Adipocyte (in vitro differentiated cells): ENCODE measurements at places on chromosomes 5 and 9.

- DNase-seq, result no peak
These were observed 89.0 kb downstream of the DCP2 start for GRCh38 chr5:113065626-113066025.

DNA sequence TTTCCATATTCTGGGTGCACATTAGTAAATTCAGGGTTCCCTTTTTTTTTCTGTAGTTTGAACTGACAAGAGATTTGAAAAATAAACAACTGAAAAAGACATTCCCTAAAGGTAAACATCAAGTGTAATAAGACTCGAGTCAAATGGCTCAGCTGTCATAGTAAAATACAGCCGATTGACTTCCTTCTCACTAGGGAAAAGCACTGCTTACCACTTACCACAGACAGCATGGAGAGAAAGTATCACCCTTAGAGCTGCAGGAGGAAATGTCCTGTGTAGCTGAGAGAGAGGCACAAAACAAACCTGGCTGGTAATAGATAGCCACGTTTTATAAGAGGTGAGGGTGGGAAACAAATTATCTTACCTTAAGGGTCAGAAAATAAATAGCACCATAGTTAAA lies 12.1 kb upstream of the DMAC1 start:
- DNase-seq, result no peak

DNA sequence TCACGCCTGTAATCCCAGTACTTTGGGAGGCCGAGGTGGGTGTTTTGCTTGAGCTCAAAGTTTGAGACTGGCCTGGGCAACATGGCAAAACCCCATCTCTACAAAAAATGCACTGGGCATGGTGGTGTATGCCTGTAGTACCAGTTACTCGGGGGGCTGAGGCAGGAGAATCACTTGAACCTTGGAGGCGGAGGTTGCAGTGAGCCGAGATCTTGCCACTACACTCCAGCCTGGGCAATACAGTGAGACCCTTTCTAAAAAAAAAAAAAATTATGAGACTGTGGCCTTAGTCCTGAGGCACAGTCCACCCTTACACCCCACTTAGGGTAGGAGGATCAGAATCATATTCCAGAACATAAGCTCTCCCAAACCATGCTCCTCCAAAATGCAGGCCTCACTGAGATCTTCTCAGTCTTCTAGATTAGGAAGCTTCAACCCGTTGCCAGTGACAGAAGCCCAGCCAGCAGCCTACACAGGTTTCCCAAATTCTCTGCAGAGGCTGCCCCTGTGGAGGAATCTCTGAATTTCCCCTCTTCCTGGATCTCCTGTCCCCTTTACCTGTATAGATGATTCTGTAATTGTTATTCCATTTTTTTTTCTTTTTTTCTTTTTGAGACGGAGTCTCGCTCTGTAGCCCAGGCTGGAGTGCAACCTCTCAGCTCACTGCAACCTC lies 77.3 kb downstream of the BASP1 start:
- no peak for DNase-seq

DNA sequence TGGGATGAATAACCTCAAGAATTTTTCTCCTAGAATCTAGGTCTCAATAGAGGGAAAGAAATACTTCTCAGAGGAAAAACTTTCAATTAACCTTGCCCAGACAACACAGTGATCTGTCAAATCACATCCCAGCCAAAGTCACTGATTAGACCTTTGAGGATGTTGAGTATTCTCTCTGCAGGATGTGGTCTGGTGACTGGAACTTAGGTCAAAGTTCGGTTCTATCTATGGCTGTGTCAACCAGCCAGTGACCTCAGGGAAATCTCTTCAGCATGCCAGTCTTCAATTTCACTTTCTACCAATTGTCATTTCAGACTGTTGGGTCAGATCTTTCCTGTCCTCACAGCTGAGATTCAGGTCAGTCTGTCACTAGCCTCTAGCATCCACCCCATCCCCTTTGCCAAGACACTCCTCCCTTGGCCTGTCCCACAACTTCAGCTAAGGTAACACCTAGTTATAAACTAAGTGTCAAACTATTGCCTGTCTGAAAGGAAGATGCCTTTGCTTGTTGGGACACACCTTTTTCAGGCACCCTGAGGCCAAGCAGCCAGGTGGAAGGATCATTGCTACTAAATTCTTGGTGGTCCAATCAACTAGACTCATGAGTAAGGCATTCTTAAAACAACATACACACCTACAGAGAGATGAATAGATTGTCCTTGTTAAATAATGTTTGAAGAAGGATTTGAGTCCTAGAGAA lies 156.3 kb upstream of the FST start:
- no peak for DNase-seq

DNA sequence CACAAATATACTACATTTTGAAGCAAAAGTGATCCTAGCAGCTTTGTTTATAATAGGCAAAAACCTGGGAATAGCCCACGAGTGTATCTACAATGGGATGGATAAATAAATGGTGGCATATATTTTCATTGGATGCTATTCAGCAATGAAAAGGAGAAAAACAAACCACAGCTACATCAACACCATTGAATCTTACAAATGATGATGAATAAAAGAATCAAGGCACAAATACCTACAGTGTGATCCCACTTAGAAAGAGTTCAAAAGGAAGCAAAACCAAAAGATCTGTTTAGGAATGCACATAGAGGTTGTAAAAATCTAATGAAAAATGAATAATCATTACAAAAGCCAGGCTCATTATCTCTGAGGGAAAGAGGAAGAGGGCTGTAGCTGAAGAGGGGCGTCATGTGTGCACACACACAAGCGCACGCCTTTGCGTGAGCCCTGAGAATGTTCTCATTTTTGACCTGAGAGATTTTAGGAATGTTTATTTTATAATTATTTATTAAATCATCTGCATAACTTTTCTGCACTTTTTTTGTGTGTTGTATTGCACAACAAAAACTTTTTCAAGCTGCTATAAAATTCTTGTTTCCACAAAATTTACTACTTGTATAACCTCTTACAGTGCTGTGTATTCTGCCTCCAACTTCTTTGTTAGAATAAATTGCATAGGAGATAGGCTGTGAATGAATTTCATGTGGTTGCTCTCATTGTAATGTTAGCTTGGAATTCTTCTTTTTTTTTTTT lies 5.9 kb upstream of the RHOBTB3 start:
- DNase-seq, result no peak

GRCh38 chr9:2337131-2337530 lies 284.5 kb upstream of the VLDLR start:
- DNase-seq, result no peak

DNA sequence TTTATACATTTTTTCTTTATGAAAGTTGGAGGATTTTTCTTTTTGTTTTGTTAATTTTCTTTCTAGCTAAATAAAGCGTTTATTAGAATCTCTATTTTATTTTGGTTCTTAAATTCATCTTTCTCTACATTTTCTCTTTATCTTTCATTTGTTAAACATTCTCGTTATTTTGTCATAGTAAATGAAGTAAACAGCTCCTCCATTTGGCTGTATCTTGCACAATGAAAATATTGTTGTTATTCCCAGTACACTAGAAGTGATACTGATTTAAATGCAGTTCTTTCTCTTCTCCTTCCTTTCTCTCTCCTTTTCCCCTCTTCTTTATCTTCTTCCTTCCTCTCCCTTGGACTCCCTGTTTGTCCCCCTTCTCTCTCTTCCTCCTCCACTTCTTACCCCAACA lies 88.8 kb downstream of the FER start:
- no peak for DNase-seq

- DNase-seq, result no peak
These were observed 8.7 kb downstream of the PRDM12 start for GRCh38 chr9:130672933-130673615.

DNA sequence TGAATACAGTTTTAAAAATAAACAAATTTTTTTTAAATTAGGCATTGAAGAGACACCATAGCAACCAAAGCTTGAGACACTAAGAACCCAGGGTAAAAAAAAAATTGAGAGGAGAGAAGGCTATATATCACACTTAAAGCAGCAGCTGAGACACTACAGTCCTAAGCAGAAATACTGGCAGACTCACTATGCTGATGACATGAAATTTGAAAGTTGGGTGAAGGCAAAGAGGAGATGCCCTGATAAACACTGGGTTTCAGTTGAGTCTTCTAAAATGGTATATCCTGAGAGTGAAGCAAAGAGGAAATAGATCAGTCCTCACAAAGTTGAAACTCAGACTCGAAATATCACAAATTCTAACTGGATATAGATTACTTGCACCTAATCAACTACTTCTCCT lies 419.9 kb upstream of the CDH9 start:
- DNase-seq, result no peak

DNA sequence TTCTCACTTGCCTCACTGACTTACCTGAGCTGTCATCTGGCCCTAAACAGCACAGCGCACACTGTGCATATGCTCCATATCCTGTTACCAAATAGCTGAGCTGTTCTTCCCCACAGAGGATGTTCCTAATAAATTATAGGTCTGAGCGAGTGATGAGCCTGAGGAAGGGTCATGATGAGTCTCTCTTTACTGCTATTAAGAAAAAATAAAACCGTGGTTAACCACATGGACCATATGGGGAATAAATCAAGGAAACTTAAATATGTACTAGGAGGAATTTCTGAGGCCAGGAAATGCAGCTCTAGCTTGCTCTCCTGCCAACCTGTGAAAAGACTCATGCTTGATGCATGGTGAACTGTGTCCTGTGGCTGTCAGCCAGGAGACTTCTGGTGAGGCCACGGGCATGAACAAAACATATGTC lies 424.8 kb upstream of the DMAC1 start:
- DNase-seq, result no peak

- DNase-seq, result no peak
These were observed 284.5 kb downstream of the ZNF608 start for GRCh38 chr5:124461941-124462340.

- no peak for DNase-seq
These were observed 157.1 kb upstream of the MPDZ start for GRCh38 chr9:13436591-13436990.

DNA sequence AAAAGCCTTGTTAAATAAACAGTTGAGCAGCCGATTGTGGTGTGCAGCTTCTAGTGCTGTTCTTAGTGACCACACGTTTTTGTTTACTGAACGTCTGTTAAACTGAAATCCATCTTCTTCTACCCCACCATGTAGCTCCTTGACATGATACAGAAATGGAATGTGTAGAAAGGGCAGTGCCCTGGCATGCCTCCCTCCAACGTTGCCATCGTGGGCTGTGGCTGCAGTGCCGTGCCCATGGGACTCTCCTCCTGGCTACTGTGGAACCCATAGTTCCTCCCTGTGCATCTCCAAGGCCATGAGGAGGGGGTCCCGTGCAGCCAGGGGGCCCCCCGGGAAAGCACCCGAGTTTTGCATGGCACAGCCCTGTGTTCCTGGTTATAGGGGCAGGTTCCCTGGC lies 23.3 kb upstream of the TGFBI start:
- no peak for DNase-seq

- DNase-seq, result peak; percentile 49
These were observed 94.4 kb upstream of the ITGA1 start for GRCh38 chr5:52693280-52693679.

GRCh38 chr9:130343445-130343918 lies 77.9 kb downstream of the HMCN2 start:
- DNase-seq, result peak; percentile 45

DNA sequence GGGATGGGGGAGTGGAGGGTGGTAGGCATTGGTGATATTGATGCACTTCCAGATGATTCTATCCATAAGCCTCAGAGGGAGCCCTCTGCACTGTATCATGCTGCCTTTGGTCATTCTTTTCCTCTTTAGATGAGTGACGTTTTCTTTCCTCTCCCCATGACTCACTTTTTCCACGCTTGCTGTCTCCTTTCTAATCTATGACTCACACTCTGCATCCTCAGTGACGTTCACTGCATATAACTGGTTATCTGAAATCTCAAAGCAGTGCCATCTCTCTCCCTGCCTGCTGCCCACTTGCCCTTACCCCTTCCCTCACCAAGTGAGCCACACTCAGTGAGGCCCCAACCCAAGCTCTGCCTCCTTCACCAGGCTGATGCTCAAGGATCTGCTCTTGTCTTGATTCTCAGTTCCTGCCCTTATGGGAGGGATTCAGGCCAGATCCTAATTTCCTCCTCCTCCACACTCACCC lies 31.6 kb downstream of the PTGS1 start:
- peak; percentile 98 for DNase-seq

DNA sequence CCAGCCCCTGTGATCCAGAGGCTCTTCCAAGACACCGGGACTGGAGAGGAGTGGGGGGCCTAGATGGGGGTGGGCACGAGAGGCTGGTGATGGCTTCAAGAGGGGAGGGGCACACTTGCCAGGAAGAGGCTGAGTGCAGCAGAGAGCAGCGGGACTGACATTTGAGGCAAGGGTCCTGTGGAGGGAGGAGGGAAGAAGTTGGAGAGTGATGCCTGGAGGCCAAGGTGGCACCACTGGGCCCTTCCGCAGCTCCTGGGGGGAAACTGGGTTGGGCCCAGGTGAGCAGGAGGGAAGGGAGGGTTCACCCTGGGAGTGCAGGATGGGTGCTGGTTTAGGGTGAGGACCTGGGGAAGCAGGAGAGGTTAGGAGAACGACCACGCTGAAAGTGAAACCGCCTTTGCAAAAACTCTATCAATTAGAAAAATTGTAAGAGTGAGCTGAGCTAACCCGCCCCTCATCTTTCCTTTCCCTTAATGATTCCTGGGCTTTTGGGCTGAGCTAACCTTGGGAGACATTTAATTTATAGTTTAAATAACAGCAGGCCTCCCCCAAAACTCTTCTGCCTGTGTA lies 26.2 kb downstream of the ABO start:
- no peak for DNase-seq

DNA sequence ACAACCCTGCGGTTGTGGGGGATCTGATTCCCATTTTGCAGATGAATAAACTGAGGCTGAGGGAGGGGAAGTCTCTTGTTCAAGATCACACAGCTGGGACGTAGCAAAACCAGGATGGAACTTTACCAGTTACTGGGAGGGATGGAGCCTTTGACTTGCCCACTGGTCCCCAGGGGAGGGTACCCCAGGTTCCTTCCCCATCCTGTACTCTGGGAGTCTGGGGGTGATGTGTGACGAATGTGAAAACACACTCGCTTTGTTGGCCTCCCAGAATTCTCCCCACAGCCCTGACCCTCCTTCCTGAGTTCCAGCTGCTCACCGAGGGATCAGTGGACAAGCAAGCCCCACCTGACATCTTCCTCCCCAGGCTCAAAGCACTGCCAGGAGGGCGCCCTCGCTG lies 135.1 kb downstream of the NSG2 start:
- no peak for DNase-seq

DNA sequence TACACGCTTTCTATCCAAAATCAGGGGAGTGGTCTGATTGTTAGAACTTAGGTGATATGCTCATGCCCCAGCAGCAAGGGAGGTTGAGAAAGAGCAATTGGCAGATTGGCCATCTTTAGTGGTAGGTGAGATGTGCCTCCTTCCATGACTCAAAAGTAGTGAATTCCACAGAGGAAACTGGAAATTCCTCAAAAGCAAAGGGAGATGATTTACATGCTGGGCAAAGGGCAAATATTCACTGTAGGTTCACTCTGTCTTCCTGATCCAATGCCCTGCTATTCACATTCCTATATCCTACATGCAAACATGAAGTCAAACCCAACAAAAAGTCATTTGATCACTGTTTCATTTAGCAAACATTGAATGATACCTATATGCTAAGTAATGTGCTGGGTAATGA lies 130.1 kb upstream of the ZNF608 start:
- DNase-seq, result no peak

DNA sequence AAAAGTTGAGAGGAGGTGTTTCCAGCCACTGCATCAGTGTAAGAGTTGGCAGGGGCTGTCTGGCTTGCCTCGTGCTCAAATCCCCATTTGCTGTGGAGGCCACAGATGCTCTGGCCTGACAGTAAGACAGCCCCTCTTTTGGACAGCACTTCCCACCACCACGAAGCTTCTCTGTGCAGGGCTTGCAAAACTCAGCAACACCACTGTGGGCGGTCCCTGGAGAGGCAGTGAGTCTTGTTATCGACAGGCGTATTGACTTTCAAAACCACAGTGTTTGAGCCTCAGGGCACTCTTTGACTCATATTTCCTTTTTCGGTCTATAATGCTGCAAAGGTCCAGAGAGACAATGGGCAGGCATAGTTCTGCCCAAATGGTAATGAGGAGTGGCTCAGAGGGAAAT lies 539.5 kb downstream of the EBF1 start:
- DNase-seq, result peak; percentile 67
